ENCODE measurements at places on chromosomes 1 and 21.

DNA sequence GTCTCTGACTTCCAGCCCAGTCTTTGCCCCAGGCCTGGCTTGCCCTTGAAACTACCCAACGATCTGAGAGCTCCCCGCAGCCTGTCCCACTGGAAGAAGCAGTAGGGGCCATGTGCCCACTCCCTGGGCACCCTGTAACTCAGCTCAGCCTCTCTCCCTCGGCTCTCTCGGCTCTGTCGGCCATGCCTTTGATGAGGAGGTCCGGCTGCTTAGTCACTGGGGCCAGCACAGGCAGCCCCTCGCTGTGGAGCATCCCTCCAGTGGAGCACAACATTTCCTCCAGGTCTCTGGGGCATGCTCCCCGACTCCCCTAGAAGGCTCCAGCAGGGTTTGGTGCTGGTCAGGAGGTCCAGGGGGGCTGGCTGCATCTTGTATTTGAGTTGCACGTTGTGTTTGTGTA lies 83.3 kb upstream of the DISP3 start:
- no peak for DNase-seq

GRCh38 chr1:109589177-109589576 lies 30.2 kb downstream of the GNAT2 start:
- DNase-seq = no peak

DNA sequence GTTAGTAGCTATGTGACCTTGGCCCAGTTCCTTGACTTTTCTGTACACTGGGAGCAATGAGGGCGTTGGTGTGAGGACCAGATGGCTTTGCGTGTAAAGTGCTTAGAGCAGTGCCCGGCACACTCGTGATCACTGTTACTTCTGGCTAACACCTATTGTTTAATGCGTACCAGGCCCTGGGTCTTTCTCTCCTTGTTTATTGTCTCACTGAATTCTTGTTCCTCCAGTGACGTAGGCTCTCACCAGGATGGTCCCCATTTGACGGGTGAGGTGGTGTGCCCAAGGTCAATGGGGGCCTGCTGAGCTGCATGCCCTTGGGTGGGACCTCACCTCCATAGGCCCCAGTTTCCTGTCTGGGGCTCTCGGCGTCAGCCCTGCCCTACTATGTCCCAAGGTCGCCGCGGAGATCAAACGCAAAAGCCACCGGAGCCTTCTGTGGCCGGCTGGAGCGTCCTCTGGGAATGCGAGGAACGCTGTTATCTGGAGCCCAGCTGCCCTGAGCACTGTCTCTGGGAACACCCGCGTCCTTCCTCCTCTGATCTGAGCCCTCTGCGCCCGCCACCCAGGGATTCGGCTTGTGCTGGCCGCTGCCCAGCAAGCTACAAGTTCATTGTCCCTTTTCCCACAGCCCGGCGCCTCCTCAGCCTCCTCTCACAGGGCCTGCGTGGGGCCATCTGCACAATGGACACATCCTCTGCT lies 28.9 kb downstream of the ALPL start:
- DNase-seq = no peak

- DNase-seq = no peak
Observed at GRCh38 chr1:212242288-212242984, 42.8 kb upstream of the PPP2R5A start.

DNA sequence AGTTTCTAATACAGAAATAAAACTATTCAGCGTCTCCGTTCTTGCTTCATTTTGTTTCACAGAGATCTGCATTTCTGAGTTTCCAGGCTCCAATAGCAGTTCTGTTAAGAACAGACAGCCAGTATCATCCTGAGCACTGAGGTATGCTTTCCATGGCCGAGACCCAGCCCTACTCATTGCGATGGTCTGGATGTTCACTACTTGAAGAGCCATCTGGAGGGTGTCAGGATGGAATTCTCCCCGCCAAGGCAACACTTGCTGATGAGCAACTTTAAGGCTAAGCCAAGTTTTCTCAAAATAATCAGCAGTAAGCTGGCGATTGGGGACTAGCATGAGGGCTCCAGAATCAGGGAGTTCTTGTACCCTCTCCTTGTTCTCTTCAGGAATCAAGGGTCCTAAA lies 7.7 kb upstream of the BCL2L15 start:
- DNase-seq = no peak

DNA sequence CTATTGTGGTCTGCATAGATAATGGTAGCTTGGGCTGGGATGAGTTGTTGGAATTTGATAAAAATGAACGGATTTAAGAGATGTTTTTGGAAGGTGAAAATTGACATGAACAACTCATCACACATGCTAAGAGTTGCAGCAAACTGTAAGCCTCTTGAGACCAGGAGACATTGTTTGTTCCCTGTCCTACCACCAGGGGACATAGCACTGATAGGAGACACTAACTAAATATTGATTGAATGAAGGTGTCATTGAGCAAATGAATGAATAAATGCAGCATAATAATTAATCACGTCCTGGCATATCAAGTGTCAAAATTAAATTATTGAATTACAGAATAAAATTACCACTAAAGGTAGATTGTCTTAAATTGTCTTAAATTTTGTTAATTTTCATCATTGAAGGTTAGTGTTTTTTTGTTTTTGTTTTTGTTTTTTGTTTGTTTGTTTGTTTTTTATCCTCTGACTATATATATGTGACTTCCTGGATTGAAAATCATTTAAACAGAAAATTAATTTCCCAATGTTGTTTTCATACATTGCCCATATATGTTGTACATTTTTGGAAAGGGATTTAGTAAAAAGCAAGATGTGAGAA lies 285.3 kb upstream of the C1orf105 start:
- DNase-seq = peak; percentile 63

- no peak for DNase-seq
Observed at GRCh38 chr1:206931709-206932108, 10.0 kb upstream of the FCMR start.

DNA sequence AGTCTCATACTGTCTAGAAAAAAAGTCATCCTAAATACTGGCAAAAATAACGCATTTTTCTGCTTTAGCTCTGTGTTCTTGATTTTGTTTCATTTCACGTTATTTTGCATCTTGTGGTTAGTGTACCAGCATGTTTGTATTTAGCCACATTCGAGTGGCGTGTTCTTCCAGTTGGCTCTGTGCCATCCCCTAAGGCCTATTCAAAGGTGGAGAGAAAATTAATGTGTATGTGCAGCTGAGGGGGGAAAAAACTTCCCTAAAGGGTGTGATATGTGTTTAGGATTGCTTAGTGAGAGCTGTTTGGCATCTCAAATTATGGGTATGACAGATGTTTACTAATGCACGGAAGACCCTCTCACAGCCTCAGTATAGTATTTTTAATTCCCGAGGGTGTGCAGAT lies 12.1 kb downstream of the DNAJC16 start:
- DNase-seq = no peak

- no peak for DNase-seq
Observed at GRCh38 chr1:183646776-183647175, 6.3 kb downstream of the APOBEC4 start.

DNA sequence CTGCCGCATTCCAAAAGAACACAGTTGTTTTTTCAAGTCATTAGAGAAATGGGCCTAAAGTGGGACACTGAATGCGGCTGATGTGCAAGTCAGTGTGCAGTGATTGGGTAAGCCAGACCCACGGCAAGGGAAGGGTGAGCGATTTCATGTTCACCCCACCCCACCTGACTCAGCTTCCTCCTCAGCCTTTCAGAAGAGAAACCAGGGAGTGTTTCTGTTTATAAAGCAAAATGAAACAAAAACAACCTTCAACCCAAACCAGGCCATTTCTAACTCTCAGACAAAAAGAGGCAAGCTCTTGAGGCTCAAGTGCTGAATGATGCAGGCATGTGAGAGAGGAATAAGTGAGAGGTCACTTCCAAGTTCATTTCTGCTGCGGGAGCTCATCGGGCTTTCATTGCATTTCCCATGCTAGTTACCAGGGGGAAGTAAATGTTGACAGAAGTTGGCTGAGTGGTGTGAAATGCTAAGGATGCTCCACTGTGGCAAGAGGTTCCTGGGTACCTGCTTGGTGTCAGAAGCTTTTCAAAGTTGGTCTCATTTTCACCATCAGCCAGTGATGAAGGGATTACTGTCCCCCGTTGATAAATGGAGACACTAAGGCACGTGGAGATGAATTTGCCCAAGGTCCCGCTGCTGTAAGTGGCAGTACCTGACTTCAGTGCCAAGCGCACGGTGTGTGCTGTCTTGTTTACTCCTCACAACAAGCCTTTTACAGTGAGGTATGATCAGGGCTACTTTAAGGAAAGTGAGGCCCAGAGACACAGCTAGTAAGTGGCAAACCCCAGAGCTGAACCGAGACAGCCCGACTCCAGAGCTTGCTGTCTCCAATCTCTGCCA lies 29.1 kb downstream of the STPG1 start:
- peak; percentile 83 for DNase-seq

DNA sequence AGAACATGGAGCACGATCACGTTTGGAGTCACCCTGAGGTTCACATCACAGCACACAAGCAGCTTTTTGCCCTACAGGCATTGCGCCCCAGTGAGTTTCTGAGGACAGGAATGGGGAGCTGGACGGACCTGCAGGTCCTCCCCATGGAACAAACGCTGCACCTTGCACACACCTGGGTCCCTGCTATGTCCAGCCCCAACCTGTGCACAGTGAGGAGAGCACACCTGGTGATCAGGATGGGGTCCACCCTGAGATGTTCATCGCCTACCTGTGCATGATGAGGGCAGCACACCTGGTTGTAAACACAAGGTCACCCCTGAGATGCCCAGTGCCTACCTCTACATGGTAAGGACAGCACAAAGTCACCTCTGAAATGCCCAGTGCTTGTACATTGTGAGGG lies 45.9 kb downstream of the TCP10L start:
- DNase-seq = no peak

- DNase-seq = peak; percentile 77
Observed at GRCh38 chr1:155126556-155127104, 1.0 kb upstream of the EFNA1 start.

GRCh38 chr1:156836041-156836654 lies 19.5 kb upstream of the SH2D2A start:
- peak; percentile 90 for DNase-seq

DNA sequence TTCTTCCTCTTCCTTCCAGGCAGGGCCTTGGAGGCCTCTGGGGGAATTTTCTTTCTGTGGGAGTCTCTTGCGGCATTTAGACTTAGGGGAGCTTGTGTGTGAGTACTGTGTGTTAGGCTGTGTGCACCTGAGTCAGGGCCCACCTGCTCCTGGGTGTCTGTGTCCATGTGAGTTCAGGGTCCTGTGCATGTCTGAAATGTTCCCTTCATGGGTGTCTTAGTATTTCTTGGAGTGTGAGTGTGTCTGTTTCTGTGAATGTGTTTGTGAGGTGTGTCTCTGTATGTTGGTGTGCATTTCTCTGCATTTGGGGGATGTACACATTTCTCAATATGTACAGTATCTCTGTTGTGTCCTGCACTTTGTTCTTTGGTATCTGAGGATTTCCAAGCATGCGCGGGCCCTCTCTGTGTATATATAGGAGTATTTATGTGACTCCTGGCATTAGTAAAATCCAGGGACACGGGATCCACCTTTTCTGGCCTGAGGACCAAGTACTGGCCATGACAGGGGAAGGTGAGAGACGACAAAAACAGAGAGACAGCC lies 2.4 kb downstream of the TFAP2E start:
- DNase-seq = no peak

DNA sequence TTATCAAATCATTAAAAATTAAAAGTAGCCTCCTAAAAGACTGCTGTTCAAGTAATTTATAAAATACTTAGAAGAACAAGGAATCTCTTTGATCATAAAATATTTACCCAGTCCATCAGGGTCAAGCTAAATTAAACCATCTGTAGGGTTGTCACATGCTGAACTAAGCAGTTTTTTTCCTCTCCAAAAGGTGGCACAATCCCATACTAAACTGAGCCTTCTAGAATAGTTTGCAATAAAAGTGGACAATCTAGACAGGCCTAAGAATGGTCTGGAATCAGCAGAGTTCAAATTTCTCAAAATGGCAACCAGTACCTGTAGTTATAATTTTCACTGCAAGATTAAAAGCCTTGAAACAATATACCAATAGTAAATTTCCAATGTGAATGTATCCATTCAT lies 194.8 kb downstream of the EIF4G3 start:
- DNase-seq = no peak

DNA sequence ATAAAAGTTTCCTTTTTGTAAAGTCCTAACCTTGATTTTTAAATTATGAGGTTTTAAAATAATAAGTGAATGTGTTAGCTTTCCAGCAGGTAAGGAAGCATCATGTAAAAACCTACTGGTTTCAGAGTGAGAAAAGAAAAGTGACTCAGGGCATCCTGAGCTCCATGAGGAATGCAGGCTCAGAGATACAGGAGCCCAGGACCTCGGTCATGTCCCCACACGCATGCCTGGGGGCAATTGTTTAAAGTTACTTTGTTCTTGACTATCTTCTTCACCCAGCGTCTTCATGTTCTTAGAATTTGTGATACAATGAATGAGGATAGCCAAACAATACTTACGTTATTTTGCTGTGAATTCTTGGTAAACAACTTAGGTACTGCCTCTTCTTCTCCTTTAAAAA lies 117.4 kb upstream of the PLPPR5 start:
- DNase-seq = no peak

GRCh38 chr1:32990887-32991286 lies 26.3 kb upstream of the RNF19B start:
- no peak for DNase-seq

- DNase-seq = no peak
Observed at GRCh38 chr1:186239171-186239570, 135.9 kb downstream of the TPR start.

DNA sequence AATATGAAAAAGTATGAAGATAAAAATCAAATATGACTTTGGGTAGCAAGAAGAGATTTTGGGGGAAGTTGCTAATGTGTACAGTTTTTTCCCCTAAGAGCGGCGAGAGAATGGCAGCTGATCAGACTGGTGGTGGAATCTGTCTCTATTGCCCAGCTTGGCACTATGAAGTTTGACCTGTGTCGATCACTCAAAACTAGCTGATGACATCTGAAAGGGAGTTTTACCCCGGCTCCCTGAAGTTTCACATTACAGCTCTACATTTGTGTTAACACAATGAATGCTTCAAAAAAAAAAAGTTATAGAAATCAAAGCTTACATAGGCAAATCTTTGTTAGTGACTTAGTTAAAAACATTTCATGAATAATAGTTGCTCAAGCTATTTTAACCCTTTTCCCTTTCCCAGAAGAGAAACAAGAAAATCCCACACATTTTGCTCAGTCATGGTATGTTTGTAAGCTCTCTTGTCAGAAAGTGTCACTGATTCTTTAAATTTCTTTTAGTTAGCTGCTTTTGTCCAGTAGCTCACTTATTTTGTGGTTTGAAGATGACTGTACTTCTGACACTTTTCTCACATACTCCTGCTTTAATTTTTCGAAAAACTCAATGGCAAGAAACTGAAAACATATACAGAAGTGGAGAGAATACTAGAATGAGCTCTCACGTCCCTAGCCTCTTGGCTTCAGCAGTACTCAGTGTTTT lies 41.3 kb downstream of the DYRK1A start:
- peak; percentile 53 for DNase-seq

DNA sequence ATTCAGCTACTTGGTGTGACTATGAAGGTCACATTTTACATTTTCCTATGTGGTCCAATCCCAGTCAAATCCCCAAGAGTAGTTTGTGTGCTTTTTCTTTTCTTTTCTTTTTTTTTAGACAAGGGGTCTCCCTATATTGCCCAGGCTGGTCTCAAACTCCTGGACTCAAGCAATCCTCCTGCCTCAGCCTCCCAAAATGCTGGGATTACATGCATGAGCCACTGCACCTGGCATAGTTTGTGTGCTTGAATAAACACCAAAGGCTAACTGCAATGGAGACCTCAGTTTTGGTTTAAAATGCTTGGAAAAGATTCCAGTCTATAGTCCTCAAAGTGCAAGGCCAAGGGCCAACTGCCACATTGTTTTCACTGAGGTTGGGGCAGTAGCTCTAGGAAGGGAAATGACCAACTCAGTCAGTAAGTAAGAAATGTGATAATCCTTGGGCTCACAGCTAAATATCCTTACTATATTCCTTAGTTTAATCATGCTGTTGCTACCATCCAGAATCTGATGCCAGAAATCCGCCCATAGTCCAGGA lies 38.6 kb downstream of the EIF2B3 start:
- no peak for DNase-seq
